ENCODE measurements at places on chromosomes 1 and 21.
A peak's percentile ranks its signal among the peaks of the same experiment; 100 is the strongest.

- DNase-seq: no peak
Measured at GRCh38 chr1:236882678-236883077, 87.6 kb downstream of the MTR start.

DNA sequence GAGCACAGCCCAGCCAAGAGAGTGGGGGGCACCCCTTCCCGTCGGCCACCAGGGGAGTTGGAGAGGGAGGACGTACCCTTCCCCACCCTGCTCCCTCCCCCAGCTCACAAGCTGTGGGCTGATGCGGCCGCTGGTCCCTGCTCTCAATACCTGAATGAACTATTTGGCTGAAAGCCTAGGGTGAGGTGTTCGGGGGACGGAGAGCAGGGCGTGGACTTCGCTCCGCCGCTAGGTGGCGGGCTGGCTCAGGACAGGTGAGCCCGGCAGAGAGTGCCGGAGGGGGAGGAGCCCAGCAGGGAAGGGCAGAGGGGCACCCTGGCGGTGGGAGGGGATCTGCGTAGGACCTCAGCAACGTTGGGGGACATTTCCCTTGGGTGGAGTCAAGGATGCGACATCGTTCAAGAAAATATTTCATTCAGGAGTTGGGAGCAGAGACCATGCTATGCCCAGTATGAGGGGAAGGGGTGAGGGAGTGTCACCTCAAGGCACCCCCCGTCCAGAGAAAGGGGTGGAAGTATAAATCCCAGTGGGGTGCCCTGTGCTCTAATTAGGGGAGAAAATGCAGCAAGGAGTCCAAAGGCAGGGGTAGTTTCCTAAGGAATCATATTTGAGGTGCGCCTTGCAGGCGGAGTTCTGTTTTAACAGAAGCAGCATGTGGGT, 12.0 kb upstream of the RHBG start:
- peak; percentile 100 for DNase-seq

DNA sequence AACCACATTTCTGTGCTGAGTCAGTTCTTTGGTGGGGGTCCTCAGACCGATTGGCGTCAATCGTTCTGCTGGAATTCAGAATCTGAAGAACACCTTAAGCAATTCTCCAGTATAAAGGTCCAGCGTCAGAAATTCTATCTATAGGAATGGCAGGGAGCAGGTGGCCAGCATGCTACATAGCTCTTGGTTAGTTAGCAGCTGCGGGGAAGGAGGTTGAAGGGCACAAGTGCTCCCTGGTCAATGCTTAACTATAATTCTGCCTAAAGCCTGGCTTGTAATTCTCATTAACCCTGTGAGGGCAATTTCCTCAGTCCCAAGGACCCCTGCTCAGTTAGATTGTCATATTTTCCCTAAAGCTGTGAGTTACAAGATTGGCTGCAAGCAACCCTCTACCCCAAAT, 54.3 kb upstream of the GALNT2 start:
- no peak for DNase-seq

DNA sequence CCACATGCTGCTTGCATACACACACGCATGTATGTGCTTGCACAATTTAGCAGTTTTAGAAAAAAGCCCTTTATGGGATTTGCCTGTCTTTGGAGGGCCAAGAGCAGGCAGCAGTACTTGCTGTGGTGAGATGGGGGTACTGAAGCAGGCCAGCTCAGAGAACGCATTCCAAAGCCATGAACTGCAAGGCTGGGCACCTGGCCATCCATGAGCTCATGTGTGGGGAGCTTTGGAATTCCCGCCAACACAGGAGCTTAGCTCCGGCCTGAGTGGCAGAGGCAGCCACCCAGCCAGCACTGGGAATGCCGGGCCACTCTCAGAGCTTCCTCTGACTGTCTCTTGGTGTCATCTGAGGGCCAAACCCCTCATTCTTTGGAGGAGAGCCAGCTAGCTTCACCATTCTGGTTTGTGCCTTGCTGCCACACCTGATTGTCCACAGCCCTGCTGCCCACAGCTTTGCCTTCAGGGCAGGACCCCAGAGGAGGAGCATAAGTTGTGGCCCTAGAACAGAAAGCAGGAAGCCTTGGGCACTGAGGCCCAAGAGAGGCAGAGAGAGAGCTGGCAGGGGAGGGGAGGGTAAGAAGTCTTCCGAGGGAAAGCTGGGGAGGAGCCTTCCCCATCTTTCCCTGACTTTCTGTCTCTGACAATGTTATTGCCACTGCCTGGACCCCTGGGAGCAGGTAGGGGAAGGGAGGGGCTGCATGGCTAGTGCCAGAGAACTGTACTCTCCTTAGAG, 92.1 kb upstream of the POU3F1 start:
- no peak for DNase-seq

DNA sequence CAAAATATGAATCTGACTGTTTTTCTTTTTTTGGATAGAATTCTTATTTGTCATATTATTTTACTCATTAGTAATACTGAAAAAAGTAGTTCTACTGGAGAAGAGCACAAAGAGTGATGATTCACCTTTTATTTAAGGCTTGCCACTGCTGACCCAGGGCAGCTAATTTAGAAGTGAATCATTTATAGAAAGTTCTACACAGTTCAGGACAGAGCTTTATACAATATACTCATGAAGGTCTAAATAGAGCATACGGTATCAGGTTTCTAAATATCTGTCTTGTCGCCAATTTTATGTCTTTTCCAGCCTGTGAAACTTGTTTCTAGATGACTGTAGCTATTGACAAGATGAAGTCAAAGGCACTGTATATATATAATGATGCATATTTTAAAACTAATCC, 25.0 kb downstream of the GIPC2 start:
- no peak for DNase-seq

DNA sequence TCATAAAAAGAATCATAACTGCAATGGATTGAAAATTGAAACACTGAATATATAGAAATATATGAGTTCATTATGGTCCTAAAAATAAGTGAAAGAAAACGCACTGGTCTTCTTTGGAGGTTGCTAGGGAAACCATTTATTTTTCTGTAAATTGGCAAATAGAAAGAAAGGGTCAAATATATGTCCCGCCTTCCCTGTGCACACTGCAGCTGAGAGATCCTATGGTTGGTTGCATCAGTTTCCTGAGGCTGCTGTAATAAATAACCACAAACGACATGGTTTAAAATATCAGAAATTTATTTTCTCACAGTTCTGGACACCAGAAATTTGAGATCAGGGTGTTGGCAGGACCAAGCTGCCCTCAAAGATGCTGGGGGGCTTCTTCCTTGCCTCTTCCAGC, 35.0 kb downstream of the CA6 start:
- DNase-seq: no peak

DNA sequence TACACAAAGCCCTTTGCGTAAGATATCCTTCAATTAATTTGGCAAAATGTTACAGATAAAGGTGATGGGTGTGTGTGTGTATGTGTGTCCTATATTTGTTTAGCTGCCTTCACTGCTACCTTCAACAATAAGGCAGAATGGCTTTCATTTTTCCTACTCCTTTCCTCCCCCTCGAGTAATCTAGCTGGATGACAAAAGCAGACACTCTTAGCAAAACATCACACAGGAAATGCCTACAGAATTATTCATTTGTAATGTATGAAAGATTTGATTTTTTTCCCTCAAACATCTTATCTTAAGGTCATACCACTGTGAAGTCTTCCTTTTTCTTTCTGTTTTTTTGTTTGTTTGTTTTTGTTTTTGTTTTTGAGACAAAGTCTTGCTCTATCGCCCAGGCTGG, 10.6 kb downstream of the PTPN22 start:
- no peak for DNase-seq

- DNase-seq: no peak
Measured at GRCh38 chr1:113256348-113256729, 134.0 kb upstream of the MAGI3 start.

DNA sequence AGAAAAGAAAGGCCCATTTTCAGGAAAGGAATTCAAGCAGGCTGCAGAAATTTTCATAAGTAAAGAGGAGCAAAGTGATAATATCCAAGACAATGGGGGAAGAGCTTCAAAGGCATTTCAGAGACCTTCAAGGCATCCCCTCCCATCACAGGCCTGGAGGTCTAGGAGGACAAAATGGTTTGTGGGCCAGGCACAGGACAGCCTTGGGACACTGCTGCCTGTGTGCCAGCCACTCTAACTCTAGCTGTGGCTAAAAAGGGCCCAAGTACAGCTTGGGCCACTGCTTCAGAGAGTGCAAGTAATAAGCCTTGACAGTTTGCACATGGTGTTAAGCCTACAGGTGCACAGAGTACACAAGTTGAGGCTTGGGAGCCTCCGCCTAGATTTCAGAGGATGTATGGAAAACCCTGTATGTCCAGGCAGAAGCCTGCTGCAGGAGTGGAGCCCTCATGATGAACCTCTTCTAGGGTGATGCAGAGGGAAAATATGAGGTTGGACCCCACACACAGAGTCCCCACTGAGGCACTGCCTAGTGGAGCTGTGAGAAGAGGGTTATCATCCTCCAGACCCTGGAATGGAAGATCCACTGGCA, 51.8 kb upstream of the ZSWIM5 start:
- DNase-seq: no peak

DNA sequence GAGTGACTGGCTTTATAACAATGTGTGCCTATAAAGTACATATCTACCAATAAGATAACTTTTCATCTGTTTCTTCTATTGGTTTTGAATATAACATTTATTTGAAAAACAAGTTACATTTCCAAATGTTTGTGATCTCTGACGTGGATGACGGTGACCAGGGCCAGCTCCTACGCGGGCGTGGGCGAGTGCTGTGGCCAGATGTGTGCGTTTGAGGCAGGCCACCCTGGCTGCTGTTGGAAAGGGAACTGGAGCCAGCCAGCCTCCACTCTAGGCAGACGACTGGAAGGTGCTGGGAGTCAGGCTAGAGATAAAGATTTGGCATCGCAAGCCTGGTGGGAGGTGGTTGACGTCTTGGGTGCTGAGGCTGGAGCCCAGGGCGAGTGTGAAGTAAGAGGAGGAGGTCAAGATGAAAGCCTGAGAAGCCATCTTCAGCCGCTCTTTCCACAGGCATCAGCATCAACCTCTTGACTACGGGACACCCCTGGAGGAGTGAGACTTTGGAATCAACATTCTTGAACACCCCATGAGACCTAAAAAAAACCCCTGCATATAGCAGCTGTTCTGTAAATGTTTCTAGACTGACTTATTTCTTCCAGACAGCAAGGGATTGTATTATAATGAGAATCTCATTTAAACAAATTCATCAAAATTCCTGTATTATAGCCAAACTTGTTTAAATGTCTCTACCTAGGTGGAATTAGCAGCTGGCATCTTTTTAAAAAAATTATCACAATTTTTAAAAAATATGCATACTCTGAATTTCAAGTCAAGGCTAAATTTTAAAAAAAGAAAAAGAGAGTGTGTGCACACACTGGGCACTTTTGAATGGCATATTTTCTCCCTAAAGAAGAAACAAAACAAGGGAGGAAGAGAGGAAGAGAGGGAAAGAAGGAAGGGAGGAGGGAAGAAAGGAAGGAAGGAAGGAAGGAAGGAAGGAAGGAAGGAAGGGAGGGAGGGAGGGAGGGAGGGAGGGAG, 112.5 kb upstream of the SLC44A3 start:
- DNase-seq: no peak

DNA sequence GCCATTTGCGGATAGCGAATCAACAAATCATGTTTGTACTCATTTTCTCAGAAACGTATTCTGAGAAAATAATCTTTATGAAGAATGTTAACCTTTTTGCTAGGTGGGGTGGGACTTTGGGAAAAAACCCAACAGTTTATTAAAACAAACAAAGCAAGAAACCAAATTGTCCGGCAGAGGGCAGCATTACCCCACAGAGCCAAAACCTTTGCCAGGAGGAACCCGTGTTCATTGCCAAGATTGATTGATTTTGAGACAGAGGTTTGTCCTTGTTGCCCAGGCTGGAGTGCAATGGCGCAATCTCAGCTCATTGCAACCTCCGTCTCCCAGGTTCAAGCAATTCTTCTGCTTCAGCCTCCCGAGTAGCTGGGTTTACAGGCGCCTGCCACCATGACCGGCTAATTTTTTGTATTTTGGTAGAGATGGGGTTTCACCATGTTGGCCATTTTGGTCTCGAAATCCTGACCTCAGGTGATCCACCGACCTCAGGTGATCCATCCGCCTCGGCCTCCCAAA, 70.8 kb upstream of the RHOU start:
- DNase-seq: peak; percentile 83

DNA sequence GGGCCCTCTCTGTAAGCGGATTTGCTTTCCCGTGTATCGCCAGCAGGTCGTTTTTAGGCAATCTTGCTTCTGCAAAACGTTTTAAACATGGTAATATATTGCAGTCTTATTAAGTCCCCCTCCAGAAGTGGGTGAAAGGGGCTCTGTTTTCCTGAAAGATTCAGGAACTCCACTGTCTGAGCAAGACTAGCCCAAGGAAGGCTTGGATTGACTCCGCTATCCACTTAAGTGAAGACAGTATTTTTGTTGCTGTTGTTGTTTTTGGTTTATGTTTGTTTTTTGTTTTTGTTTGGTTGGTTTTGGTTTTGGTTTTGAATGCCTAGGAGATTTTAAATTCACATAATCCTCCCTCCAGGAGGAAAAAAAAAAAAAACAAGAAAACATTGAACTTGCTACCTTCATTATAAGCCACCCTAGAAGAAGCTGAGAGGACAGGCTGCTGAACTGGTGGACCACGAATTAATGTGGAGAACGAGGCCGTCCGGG, 29.1 kb upstream of the NFIA start:
- DNase-seq: no peak

DNA sequence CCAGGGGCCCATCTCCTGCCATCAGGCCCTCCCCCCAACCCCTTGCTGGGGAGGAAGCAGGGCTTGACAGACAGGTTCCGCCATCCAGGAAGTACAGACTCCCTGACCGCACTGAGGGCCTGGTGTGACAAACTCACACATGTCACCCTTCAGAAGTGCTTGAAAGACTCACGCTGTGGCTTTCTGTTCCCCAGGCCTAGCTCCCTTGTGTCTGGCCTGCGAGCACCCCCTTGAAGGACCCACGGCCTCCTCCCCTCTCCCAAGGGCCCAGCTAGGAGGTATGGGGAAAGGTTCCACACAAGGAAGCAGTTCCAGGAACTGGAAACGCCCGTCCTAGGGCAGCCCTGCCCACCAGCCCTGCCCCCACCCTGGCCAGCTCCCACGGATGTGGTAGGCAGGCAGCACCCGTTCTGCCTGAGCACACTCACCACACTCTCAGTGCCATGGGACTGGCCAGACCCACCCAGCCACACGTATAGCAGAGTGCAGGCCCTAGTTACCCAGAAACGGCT, 26.7 kb downstream of the SLC2A1 start:
- no peak for DNase-seq

GRCh38 chr1:111571239-111571638, 48.4 kb upstream of the RAP1A start:
- DNase-seq: no peak

DNA sequence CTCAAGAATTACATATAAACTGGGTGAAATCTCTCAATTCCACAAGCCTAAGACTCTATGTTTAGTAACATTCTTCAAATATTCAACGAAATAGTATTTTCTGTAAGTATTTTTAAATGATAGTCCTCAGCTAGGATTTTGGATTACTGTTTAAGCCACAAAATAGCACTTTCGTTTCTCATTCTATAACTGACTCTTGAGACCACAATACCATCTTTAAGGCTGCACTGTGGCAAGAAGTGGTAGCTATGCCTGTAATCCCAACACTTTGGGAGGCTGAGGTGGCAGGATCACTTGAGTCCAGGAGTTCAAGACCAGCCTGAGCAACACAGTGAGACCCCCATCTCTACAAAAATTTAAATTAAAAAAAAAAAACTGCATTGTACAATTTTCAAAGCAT, 126.7 kb downstream of the CDC42BPA start:
- no peak for DNase-seq

Data from NCI-H345 (cell line).